ENCODE measurements at places on chromosomes 4 and X.

DNA sequence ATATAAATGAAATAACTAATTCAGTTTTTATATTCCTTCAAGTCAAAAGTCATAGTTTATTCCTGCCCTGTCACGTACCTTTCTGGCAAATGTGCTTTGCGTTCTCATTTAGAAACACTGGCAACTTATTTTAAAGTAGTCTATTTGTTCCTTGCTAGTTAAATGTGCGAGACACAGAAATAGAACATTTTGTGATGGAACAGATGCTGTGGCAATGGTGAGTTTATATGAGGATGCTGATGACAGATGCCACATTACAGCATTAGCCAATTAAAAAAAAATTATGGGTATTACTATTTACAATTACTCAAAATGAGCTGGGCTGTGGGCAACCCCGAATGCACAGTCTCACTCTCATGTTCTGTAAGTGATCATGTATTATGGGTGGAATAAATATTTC is 26.1 kb upstream of the EPHA5 start:
- no peak for DNase-seq

- DNase-seq: no peak
Observed at GRCh38 chrX:20968996-20969395, 405.2 kb upstream of the CNKSR2 start.

DNA sequence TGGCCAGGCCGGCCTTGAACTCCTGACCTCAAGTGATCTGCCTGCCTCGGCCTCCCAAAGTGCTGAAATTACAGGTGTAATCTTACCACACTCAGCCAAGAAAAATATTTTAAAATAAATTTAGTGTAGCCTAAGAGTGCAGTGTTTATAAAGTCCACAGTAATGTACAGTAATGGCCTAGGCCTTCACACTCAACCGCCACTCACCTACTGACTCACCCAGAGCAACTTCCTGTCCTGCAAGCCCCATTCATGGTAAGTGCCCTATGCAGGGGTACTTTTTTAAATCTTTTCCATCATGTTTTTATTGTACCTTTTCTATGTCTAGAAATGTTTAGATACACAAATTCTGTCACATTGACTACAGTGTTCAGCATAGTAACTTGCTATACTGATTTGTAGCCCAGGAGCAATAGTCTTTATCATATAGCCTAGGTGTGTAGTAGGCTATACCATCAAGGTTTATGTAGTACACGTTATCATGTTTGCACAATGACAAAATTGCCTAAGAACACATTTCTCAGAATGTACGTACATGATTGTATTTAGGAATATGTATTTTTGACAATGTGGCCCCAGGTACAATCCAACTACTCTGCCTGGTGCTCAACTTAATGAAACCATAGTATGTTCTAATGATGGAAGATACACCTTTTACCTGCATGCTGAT is 455.2 kb downstream of the PCDH7 start:
- DNase-seq: no peak

DNA sequence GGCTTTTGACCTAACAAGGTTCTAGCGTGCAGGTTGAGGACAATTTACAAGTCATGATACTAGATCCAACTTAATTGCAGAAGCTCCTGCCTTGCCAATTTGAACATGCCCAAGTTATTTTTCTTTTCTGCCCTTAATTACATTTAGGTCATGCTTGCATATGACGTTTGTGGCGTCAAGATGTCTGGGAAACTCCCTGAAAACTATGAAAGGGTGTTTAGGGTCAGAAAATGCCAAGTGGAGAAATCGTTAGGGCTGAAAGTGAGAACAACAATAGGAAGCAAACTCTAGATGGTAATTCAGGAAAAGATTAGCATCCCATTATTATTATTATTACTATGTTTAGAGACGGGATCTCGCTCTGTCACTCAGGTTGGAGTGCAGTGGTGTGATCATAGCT is 38.2 kb upstream of the PLAC8 start:
- no peak for DNase-seq

GRCh38 chrX:139113708-139114107 is 402.2 kb upstream of the FGF13 start:
- peak; percentile 57 for DNase-seq
